ENCODE measurements at places on chromosomes 6 and 20.

DNA sequence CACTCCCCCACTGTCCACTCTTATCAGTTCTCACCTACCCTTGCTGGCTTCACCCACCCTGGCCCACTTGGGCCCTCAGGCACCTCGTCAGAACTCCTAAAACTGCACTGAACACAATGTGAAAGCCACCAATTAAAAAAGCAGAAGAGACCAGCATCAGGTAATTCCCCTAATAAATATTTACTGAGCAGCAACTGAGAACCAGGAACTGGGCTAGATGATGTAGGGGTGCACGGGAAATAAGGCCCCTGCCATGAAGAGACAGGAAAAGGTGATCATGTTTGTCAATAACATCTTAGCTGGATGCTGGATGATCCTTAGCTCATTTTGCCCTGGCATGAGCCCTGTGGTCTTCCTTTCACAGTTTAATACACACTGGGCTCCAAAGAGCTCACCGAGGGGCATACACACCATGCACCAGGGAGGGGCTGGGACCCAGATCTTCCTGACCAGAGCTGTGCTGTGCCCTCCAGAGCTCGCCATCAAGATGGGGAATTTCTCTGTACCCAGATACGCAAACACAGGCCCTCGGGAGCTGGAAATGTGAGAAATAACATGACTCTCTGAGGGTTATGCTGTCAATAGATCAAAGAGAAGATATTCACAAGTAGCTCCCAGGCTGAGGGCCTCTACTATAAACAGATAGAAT, 113.6 kb upstream of the SLC22A16 start:
- no peak for DNase-seq

- no peak for DNase-seq
Measured at GRCh38 chr20:6152777-6153176, 29.9 kb upstream of the FERMT1 start.

GRCh38 chr20:11112832-11113231, 439.0 kb upstream of the JAG1 start:
- no peak for DNase-seq

GRCh38 chr6:43503443-43503842, 6.7 kb downstream of the LRRC73 start:
- no peak for DNase-seq

GRCh38 chr6:85641522-85641896, 1.2 kb downstream of the SYNCRIP start:
- DNase-seq: peak; percentile 29

DNA sequence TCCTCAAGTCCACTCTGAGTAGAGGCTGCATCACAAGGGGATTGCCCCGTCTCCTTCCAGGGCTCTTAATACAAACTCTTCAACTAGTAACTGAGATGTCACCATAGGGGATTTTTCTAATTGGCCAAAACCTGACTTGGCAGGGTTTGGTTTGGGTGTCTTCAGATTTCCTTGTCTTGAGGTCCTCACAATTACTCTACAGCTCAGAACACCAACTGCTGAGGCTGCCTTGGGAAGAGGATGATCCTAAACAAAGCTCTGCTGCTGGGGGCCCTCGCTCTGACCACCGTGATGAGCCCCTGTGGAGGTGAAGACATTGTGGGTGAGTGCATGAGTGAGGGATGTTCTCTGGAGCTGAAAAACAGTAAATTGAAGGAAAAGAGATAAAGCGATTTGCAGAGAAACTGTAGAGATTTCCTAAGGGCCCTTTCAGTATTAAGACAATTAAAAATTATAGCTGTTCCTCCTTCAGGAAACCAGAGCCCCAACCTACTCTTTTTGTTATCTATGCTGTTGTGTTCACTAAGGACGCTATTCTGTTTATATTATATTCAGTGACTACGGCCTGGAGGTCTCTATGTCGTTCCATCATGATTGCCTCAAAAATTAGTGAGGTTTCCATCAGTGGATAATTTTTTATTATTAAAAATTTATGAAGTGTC, at the start of gene HLA-DQA1:
TSS of gene HLA-DQA1 (plus strand) at position 188 of the 662 bp plus-strand sequence. CDS start at position 241, 53 bp downstream.
- no peak for DNase-seq

DNA sequence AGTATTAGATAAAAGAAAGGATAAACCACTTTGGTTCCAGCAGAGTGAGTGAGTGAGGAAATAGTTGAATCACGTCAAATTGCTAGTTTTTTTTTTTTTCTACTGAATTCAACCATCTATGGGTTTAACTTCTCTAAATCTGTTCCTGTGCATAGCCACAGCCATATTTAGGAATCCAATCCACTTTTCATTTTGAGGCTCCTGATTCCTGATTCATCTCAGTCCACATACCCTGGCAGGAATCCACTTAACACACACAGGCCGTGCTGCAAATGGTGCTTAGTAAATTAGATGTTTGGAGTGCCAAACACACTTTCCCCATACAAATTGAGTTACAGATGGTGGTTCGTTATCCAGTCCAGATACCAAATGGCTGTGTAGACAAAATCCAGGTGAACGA, 220.3 kb downstream of the ALDH8A1 start:
- no peak for DNase-seq

- no peak for DNase-seq
Measured at GRCh38 chr6:163468738-163469137, 54.2 kb downstream of the QKI start.

DNA sequence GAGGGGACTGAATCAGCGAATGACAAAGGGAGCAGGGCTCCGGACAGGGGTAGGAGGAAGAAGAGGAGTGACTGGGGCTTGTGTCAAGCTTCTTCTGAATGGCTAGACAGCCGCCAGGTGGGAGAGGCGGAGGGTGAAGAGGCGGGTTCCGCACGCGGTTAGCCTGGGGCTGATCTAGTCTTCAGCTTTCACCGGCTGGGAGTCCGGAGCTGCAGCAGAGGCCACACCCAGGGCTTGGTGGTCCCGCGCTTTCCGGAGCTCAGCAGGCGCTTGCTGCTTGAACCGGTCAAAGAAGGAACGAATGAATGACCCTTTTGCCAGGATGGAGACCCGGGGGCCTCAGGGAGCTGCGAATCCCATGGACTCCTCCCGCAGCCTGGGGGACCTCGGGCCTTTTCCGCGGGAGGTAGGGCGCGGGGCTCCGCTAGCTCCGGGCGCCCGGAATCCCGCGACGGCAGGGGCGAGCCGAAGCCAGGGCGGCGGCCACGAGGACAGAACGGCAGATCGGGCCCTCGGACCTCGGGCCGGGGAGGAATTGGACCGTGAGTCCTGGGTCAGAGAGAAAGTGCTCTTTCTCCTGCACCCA, at the start of gene C6orf141:
TSS of gene C6orf141 (plus strand) at position 177 of the 586 bp plus-strand sequence. CDS start at position 302, 125 bp downstream.
- DNase-seq: peak; percentile 42

DNA sequence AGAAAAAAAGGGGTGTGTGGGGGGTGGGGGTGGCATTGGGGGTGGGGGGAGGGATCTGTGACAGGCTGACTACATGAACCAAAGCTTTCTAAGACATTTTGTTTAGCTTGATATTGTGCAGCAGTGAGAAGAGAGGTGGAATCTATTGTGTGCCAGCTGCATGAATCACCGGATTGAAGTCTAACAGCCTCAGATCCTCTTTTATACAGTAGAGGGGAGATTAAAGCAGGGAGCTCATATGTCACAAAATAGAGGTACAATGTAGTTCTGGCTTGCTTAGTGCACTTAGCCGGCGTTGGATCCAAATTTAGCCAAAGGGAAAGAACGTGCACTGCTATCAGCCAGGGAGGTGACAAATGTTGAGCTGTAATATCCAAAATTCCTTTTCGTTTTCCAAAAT, 404.2 kb upstream of the CITED2 start:
- DNase-seq: no peak

GRCh38 chr20:63911176-63911575, 16.2 kb downstream of the DNAJC5 start:
- DNase-seq: no peak

DNA sequence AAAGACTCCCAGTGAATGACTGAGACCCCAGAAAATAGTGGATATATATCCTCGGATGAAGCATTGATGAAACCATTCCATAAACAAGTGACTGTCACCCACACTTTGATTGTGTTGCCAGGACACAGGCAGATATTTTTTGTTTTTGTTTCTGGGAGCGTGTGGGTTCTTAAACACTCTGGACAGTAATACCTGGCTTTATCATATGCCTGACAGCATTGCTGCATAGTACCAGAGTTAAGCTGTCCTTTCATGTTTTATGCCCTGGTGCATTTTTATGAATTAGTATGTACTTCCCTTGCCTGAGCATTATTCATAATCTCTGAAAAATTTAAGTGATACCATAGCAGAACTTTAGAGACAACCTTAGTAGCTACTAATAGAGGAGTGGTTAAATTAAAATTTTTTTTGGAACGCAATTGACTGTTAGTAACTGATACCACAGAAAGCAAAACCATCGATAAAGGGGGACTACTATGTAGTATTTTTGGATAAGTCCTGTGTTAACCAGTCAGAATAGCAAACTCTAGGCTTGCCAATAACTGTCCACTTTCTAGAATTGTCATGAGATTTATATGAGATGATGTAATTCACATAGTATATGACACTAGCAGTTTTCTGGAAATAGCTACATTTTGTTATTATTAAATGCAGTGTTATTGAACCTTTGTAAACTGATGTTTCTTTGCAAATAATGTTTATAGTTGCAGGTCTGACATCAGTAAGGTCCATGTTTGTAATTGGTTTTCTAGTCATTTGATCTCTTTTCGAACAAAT, 30.4 kb downstream of the SENP6 start:
- no peak for DNase-seq

- DNase-seq: no peak
Measured at GRCh38 chr6:132750455-132751248, 7.1 kb downstream of the VNN2 start.

DNA sequence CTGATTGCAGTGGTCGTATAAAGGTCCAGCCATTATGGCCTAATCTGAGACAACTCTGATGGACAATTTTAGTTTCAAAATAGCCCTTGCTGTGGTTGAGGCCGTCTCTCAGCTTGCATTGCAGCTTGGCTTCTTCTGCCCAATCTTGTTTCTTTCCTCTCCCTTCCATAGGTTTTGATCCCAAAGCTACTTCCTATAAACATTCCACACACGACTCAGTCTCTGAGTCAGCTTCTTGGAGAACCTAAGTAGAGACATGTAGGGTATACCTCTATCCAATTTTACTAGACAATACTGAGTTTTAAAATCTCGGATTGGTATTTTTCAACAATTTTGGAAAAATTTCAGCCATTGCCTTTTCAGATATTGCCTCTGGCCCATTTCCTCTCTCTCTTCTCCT, 13.4 kb downstream of the IYD start:
- no peak for DNase-seq

- no peak for DNase-seq
Measured at GRCh38 chr20:63577317-63577894, 3.4 kb upstream of the HELZ2 start.

GRCh38 chr6:104952911-104953399, 4.0 kb upstream of the LIN28B start:
- no peak for DNase-seq

- peak; percentile 17 for DNase-seq
Measured at GRCh38 chr6:129733290-129733689, 23.3 kb upstream of the ARHGAP18 start.

DNA sequence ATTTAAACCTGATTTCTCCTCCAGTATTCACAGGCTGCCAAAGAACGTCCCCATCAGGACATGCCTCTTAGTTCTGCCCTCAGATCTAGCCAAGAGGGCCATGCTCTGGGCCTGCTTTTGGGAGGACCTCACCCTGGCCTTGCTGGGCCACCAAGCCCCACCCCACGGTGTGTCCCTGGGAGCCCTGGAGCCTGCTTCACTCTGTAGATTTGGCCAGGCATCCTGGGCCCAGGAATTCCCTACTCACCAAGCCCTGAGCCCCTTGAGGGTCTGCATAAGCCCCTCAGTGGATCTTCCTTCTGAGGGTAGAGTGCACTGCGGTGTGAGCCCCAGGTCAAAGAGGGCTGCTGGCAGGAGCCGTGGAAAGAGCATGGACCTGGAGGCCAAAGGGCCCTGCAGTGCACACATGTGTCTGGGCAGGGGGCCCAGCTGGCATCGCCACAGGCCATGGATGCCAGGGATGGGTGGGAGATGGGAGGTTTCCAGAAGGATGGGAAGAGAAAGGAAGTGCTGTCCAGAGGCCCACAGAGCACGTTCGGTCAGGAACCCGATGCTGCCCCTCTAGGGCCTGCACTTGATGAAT, 98.0 kb downstream of the DACT2 start:
- DNase-seq: no peak

DNA sequence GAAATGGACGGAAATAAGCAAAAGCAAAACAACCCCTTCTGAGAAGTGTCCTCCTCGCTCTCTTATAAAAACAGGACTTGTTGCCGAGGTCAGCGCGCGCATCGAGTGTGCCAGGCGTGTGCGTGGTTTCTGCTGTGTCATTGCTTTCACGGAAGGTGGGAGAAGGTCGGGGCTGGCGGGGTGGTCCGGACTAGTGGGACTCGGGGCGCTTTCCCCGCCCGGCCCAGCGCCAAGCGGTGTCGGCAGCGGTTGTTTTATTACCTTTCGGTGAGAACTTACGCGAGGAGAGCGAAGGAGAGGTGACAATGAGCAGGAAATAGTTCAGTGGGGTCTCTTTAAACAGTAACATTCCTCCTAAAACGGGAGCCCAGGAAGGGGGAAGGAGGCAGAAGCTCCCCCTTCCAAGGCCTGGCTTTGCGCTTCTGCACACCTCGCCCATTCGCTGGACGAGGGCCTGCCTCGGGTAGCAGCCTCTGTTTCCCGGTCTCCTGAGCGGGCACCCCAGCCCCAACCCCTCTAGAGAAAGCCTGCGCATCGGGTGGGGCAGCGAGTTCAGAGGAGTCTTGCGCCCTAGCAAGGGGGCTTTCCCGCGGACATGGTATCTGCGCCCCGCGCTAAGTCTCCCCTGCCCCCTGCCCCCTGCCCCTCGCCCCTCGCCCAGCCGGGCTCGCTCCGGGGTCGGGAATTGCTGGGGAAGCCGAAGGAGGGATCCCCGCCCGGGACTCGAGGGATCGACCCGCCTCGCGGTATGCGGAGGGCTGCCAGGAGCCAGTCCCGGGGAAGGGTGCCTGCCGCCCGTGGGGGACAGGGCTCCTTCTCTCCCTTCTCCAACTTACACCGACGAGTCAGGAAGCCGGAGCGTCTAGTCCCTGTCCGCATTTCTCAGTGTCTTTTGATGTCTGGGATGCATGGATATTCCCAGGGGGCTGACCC, 1.2 kb upstream of the TBXT start:
- no peak for DNase-seq

GRCh38 chr6:5995949-5996713, 10.6 kb downstream of the NRN1 start:
- DNase-seq: no peak

- no peak for DNase-seq
Measured at GRCh38 chr20:61536671-61537070, 284.6 kb downstream of the CDH4 start.

GRCh38 chr6:166578536-166579236, 7.8 kb downstream of the RAMACL start:
- DNase-seq: no peak

DNA sequence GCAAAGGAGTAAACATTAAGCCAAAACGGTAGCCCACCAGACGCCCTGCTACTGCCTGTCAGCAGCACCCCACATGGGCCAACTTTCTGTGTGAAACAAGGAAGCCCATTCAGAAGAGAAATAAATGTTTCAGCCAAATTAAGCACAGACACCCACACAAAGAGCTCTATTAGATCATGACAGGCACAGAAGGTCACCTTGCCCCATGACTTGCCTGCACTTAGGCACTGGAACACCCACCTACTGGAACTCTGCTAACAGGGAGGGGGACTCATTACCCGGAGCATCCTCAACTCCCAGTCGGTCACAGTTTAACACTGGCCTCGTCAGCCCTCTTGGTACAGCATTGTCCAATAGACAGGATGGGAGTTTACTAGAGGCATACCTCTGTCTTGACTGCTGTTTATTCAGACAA, 31.8 kb downstream of the GFOD1 start:
- no peak for DNase-seq

GRCh38 chr6:44868910-44869309, 459.2 kb upstream of the RUNX2 start:
- DNase-seq: no peak

All from hematopoietic multipotent progenitor cell treated with erythropoietin and hydrocortisone succinate and interleukin-3 and kit ligand, for 8 days (in vitro differentiated cells).